ENCODE measurements at places on chromosomes 6 and 20.
A peak's percentile ranks its signal among the peaks of the same experiment; 100 is the strongest.

- DNase-seq: no peak
Measured at GRCh38 chr6:159992366-159992765, 23.5 kb downstream of the IGF2R start.

GRCh38 chr6:30002871-30003270, 58.2 kb upstream of the POLR1H start:
- no peak for DNase-seq

DNA sequence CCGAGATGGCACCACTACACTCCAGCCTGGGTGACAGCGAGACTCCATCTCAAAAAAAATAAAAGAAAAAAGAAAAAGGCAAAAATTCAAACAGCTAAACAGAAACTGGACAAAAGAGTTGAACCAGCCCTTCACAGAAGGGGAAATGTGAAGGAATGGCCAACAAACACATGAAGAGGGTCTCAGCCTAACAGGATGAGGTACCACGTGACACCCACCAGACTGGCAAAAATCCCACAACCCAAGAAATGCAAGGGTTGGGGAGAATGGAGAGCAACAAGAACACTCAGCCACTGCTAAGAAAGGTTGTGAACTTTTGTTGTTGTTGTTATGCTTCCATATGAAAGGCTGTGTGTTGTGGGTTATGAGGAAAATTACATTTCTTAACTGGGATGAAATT, 357.7 kb downstream of the PREX1 start:
- DNase-seq: no peak

DNA sequence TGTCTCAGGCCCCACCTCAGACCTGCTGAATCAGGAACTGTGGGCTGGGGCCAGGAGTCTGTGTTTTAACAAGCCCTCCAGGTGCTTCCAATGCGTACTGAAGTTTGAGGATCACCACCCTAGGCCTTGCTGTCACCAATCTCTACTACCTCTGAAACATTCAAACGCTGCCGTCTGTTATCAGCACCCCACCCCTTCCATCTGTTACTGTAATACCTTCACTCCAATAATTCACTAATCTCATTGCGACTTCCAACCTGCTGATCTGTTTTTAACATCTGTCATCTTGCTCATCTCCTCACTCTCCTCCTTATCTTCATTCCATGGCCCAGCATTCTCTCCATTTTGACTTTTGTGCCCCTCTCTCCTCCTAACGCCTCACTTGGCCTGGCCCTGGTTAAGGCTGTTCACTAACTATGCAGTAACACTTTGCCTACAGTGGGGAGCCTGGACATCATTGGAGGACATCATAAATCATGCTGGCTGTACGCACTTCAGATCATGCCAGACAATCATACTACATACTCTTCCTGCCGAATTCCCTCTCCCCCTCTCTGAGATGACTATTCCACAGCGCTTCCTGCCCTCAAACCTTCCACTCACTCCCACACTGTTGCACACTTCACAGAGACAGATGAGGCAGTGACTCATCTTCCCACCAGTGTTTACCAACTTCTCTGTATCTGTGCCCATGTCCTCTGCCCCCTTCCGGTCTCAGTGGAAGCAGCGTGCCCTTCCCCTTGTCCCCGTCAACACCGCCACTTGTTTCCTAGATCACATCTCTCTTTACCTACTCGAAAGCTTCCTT, 3.0 kb upstream of the GUCA1B start:
- peak; percentile 49 for DNase-seq

DNA sequence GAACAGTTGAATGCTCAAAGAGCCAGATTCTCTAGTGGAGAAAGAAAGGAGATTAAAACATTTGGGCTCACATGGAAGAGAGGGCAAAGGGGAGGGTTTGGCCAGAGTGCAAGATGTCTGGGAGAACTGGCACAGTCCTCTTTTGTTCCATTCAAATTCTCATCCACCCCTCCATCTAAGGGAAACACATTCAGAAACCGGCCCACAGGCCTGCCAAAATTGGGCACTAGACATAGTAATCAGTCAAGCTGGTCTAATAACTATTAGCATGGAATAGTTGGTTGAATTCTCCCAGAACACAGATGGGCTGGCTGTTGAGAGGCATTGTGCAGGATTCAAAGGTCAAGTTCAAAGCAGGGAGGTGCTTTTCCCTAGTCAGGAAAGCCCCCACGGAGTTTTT, 341.4 kb upstream of the IRAK1BP1 start:
- no peak for DNase-seq

- no peak for DNase-seq
Measured at GRCh38 chr20:59403261-59403961, 103.0 kb downstream of the EDN3 start.

DNA sequence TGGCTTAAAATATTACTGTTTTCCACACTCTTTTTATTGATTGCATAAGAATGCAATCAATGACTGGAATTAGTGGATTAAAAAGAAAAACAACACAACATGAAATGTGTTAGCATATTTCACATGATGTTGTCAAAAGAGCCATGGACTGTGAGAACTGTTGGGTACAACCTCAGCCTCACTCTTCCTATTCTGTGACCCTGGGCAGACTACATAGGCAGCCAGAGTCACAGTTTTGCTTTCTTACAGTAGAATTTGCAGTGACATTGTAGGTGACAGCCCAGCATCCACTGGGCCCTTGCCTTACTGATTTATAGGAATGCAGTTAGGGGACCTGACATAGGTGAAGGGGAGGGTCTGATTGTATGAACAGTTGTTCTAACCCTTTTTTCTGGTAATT, 471.4 kb upstream of the SLC35B3 start:
- DNase-seq: no peak

DNA sequence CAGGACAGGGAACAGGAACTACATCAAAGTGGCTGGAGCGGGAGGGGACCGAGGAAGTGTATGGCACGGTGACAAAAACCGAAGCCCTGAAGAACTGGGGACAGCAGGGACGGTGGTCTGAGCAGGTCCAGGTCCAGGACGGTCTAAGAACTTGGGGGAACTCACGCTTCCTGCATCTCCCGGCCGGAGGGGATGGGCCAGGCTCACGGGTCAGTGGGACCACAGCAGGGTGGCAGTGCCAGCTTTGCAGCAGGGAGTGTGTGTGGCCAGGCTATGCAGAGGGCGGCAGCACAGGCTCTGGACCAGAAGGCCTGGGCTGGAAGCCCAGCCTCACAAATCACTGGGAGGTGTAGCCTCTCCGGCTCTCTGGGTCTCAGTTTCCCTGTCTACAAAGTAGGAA, 123.8 kb downstream of the BMP7 start:
- no peak for DNase-seq

DNA sequence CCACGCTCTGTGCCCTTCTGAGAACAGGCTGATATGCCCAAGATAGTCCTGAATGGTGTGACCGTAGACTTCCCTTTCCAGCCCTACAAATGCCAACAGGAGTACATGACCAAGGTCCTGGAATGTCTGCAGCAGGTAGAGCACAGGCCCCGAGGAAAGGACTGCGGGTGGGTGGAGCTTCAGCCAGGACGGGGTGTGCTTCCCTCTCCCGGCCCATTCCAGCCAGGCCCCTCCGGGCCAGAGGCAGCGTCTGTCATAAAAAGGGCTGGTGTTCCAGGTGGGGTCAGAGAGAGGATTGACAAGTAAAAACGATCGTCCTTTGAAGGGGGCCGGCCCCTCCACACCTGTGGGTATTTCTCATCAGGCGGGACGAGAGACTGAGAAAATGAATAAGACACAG, 1.3 kb downstream of the RTEL1 start:
- no peak for DNase-seq

- DNase-seq: no peak
Measured at GRCh38 chr6:1796706-1797529, 187.2 kb downstream of the FOXC1 start.

- no peak for DNase-seq
Measured at GRCh38 chr20:46430921-46431712, 24.7 kb upstream of the ELMO2 start.

GRCh38 chr6:41723530-41724227, 11.7 kb downstream of the TFEB start:
- DNase-seq: no peak

- DNase-seq: peak; percentile 79
Measured at GRCh38 chr20:31595654-31596411, 9.3 kb upstream of the ID1 start.

GRCh38 chr20:57374343-57374930, 16.8 kb upstream of the RBM38 start:
- DNase-seq: no peak

- no peak for DNase-seq
Measured at GRCh38 chr6:83885984-83886383, 26.5 kb downstream of the CYB5R4 start.

- DNase-seq: no peak
Measured at GRCh38 chr6:131059486-131059885, 3.6 kb downstream of the EPB41L2 start.

DNA sequence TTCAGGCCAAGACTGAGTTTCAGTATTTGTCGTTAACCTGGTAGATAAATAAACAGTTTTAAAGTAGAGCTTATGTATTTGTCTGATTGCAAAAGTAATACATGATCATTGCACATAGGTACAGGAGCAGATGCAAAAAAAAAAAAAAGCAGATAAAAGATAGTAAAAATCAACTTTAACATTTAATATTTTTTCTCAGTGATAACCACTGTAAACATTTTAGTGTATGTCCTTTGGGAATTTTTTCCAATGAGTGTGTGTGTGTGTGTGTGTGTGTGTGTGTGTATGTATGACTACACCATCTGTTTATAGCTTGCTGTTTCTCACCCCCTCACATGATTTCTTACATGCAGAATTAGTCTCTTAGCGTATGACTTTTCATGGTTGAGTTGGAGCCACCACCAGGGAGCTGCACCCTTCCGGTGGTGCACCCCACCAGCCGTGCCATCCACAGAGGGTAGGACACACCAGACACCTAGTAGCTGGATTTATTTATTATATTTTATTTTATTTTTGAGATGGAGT, 26.3 kb downstream of the WRNIP1 start:
- no peak for DNase-seq

- no peak for DNase-seq
Measured at GRCh38 chr6:151257985-151258445, 18.2 kb downstream of the AKAP12 start.

GRCh38 chr20:16048876-16049275, 524.4 kb downstream of the KIF16B start:
- no peak for DNase-seq

DNA sequence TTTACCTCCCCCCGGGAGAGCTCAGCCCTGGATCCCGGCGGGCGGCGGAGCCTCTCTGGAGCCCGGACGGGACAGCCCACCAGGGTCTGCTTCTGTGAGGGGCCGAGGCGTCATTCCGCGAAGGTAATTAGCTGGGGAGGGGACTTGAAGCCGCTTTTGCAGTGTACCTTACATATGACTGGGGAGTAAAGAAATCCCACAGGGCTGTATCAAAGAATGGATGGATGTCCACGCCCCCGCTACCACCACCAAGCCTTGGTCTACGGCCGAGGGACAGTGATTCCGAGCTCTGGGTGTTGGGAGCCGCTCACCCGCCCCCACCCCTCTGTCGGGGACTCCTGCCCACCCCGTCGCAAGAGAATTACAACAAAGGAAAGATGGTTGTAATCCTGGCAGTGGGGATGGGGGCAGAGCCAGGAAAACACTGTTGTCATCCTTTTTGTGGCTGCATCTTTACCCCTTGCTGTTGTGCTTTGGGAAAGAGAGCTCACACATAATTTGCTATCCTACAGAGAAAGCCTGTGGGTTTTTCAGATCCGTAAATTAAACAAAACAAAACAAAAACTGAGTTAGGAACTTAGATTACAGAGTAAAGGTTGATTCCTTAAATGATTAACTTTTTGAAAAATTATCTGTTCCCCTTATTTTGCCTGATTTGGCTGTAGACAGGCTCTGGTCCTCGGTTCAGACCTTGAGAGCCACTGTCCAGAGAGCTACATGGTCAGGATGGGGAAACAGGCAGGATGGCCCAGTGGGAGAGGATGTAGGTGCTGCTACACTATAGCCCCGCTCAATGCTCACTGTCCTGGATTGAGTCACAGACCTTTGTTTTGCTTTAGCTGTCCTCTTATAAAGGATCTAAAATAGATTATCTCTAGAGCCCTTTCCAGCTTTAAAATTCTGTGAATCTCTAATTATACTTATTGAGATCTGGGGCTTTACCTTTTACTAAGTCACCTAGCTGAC, 997 bp upstream of the FBXO30 start:
- no peak for DNase-seq

GRCh38 chr20:24158281-24158680, 169.7 kb upstream of the GGTLC1 start:
- DNase-seq: peak; percentile 79

DNA sequence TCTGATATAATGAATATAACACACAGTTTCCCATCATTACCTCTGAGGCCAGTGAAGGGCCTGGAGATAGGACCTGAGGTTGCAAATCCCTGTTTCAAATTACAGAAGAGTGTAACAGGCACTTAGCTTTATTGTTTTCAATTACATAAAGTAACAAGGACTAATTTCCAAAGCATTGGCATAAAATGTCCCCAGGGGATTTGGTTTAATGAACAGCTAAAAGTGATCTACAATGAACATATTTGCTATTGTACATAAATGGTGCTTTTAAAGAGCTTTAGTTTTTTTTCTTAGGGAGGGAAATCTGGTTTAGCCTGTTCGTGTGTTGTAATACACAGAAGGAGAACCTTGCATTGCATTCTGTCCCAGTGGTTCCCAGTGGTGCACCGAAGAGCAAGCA, 54.4 kb downstream of the HMGN3 start:
- no peak for DNase-seq

GRCh38 chr20:57667924-57668782, 41.7 kb downstream of the PMEPA1 start:
- no peak for DNase-seq

DNA sequence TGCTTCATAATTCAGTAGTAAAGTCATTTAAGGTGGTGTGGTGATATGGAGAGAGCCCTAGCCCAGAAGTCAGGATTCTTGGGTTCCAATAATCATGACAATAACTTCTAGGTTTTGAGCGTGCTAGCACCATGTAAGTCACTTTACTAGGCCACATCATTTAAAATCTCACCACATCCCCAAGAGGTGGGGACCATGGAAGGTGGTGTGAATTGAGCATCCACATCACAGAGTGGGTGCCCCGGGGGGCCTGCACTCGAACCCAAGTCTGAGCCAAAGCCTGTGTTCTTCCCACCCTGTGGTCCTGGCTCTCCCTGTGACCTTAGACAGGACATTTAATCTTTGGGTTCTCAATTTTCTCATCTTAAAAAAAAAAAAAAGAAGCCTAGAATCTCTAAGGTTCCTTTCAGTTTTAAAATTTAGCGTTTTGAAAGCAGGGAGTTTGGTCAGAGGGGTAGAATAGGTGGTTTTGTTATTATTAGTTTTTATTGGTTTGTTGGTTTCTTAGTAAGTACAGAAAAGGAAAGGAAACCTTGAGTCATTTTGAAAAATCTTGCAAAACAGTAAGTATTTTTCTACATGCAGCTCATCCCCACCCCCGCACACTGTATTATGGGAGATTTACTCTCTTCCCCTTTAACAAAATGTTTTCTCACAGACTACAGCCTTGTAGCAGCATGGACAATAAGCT, 26.4 kb downstream of the ARMC2 start:
- DNase-seq: no peak

GRCh38 chr6:52992980-52993920, 1.8 kb downstream of the GSTA4 start:
- DNase-seq: no peak

GRCh38 chr6:1385129-1386037, 4.0 kb upstream of the FOXF2 start:
- no peak for DNase-seq
